Tibial nerve (tissue), 4 donors: ENCODE measurements at places on chromosomes 5 and 9. TPM values are rescaled to one million over a fixed set of nuclear protein-coding genes. Genes with fewer than 3 reads are reported as not detected.

PCDHB9 gene
- 4.6 TPM for total RNA-seq

- no peak for DNase-seq
Measured at GRCh38 chr5:151584057-151584937, 6.8 kb downstream of the FAT2 start.

GRCh38 chr5:141369994-141370848 is at the start of gene PCDHGB3:
Gene PCDHGB3, plus strand, starts transcription at chr5:141370242. Its CDS starts 153 bp downstream, at chr5:141370395.
- no peak for DNase-seq

NRARP gene
- 3.5 TPM for total RNA-seq

- no peak for DNase-seq
Measured at GRCh38 chr5:159975462-159976019, 33.4 kb upstream of the TTC1 start.

TEX10 gene
- 11.8 TPM for total RNA-seq

DNA sequence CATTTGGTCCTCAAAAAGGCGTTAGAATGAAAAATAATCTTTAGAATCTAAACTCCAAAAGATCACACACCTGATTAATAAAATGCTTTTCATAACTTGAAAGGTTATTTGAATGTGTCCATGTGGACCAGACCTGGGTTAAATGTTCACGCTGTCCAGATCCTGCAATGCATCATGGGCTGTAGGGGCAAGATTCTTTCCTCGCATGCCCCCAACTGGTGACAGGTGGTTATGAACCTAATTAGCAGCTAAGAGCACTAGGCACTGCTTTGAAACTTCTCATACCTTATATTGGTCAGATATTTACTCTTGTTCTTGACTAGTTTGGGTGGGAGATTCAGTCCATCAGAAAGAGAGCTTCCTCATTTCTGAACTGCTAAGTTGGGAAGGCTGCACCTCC is 19.3 kb upstream of the PIP5K1B start:
- DNase-seq: no peak

DNA sequence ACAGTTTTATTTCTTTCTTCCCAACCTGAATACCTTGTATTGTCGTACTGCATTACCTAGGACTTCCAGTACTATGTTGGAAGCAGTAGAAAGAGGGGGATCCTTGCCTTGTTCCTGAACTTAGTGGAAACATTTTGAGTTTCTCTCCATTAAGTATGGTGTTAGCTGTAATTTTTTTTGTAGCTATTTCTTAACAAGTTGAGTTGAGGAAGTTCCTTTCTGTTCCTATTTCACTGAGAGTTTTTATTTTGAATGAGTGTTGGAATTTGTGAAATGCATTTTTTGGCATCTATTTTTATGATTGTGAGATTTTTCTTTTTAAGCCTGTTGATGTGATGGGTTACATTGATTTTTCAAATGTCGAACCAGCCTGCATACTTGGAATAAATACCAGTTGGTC is 49.0 kb downstream of the FSD1L start:
- no peak for DNase-seq

DNA sequence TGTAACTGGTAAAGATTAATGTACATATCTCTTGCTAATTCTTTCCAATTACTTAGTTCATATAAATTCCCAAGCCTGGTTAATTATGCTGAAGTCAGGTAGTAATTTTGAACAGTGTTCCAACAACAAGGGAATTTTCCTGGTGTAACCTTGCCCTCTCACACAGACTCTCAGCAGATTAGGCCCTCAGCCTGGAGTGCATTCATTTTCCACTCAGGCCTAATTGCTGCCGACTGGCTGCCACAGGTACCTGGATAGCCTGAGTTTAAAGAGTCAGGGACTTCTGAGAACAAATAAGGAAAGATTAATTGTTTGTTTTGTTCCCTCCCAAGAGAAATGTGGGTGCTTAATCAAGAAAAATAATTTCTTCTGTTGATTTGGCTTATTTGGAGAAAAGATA is 71.4 kb downstream of the PPIC start:
- DNase-seq: no peak

TPM2 gene
- 324 TPM for total RNA-seq

SPINK6 gene
- not detected for total RNA-seq

PTCH1 gene
- 85.9 TPM for total RNA-seq

WDR38 gene
- not detected for total RNA-seq

SLC4A9 gene
- not detected for total RNA-seq

GRCh38 chr9:22838266-22838665 is 391.6 kb downstream of the DMRTA1 start:
- no peak for DNase-seq

DNA sequence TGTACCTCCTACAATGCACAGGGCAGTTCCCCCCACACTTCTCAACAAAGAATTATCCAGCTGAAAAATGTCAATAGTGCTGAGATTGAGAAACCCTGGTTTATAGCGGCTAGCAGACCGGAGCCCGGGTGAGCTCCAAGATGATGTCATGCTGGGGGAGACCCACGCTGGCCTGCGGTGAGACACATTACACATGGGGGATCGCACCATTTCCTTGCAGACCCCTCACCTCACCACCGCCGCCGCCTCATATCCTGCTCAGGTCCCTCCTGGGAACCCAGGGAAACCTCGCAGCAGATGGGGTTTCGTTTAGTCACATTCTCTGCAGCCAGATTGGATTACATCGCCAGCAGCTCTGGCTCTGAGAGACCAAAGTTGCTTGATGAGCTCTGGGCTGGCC is 14.7 kb upstream of the TNC start:
- no peak for DNase-seq

DNA sequence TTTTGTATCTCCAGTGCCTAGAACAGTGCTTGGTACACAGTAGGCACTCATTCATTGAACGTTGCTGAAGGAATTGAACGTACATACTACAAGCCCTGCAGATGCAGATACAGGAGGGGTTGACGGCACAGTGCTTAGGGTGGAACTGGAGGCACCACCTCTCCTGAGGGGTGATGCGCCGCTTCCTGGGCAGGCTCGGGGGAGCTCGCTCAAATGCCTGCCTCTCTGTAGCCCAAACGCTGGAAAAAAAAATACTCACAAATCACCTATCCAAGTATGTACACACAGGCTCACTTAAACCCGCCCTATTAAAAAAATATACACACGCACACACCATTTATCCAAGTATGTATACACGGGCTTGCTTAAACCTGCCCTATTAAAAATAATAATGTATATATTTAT is 536 bp upstream of the COMMD10 start:
- no peak for DNase-seq

GRCh38 chr9:134928436-134929192 is 10.9 kb upstream of the FCN1 start:
- DNase-seq: no peak

INSYN2B gene
- 4.2 TPM for total RNA-seq

GRCh38 chr5:42807722-42808447 is 3.8 kb downstream of the SELENOP start:
- no peak for DNase-seq

FBN2 gene
- total RNA-seq: 6.3 TPM

- DNase-seq: no peak
Measured at GRCh38 chr5:180643191-180643851, 6.1 kb downstream of the FLT4 start.

GRCh38 chr9:7879551-7880245 is 80.1 kb upstream of the DMAC1 start:
- no peak for DNase-seq

GTF2H2C gene
- total RNA-seq: 20.1 TPM

PCDHGA5 gene
- 12.1 TPM for total RNA-seq

- no peak for DNase-seq
Measured at GRCh38 chr5:115455301-115455707, 89.3 kb downstream of the FEM1C start.

GRCh38 chr5:15727375-15727774 is 227.4 kb downstream of the FBXL7 start:
- no peak for DNase-seq

DNA sequence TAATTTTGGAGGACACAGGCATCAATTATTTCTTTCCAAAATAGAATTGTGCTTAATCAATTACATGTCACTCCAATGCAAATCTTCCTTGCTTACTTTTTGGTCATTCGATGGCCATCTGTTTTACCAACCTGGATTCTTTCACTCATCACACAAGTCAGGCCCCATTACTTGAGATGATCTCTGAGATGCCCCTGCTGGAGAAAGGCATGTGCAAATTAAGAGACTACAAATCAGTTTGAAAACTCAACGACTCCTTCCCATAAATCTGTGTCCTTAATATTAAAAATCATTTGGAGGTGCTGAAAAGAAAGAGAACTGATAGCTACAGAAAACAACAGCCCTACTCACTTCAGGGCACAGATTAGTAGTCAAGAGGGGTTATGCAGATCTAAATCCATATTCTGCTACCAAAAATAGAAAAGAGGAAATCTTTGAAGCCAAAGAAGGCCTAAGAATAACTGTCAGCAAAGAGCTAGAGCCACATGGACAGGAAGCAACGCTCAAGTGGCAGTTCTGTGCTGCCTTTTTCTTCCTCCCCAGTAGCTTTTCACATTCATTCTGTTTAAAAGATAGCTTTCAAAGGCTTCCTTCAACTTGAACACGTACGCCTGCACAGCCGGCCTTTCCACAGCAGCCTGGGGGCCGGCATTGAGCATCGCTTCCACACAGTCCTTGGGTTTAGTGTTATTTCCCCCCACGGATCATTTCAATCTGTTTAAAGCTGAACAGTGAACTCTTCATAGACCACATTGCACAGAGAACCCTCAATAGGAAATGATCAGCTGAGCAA is 79.3 kb upstream of the MAP3K1 start:
- DNase-seq: no peak

C7 gene
- 96.5 TPM for total RNA-seq

- no peak for DNase-seq
Measured at GRCh38 chr9:98409719-98410118, 154.3 kb upstream of the TBC1D2 start.

CEP72 gene
- total RNA-seq: 6.6 TPM

NUTM2G gene
- not detected for total RNA-seq

DNA sequence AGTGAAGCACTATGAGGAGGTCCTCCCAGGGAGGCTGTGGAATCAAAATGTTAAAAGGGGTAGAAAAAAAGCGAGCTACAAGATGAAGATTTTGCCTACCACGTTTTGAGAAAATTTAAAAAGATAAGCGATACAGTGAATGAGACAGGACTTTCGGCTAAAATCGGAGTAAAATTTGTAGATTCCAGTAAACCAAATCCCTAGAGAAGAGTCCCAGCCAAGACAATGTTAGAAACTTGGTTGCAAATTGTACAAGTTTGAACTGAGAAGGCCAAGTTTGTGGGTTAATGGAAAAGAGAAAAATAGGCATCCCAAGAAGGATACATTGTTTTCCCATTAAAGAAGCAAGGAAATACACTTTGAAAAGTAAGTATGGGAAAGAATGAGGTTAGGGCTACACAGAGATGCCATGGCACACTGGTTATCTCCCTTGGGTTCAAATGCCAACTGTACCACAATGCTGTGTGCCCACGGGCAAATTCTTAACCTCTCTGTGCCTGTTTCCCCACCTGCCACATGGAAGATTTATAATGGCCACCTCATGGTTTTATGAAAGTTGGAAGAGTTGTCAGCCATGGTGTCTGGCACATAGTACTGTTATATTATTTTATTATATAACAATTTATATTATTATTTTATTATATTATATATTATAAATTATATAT is 16.2 kb upstream of the MGAT1 start:
- no peak for DNase-seq
